ENCODE measurements at places on chromosomes 1 and 21. TPM values are rescaled to one million over a fixed set of nuclear protein-coding genes. Genes with fewer than 3 reads are reported as not detected.

GRCh38 chr1:103218369-103218768, 110.0 kb upstream of the COL11A1 start:
- DNase-seq, result no peak

BMP8A gene
- polyA plus RNA-seq, result 0.27 TPM

FAM43B gene
- 0.37 TPM for polyA plus RNA-seq

MPZ gene
- 10.2 TPM for polyA plus RNA-seq

Measured in urinary bladder (tissue), 4 donors.